ENCODE measurements at places on chromosomes 1 and 21.

GRCh38 chr1:173934440-173934839, 17.3 kb upstream of the SERPINC1 start:
- no peak for DNase-seq

DNA sequence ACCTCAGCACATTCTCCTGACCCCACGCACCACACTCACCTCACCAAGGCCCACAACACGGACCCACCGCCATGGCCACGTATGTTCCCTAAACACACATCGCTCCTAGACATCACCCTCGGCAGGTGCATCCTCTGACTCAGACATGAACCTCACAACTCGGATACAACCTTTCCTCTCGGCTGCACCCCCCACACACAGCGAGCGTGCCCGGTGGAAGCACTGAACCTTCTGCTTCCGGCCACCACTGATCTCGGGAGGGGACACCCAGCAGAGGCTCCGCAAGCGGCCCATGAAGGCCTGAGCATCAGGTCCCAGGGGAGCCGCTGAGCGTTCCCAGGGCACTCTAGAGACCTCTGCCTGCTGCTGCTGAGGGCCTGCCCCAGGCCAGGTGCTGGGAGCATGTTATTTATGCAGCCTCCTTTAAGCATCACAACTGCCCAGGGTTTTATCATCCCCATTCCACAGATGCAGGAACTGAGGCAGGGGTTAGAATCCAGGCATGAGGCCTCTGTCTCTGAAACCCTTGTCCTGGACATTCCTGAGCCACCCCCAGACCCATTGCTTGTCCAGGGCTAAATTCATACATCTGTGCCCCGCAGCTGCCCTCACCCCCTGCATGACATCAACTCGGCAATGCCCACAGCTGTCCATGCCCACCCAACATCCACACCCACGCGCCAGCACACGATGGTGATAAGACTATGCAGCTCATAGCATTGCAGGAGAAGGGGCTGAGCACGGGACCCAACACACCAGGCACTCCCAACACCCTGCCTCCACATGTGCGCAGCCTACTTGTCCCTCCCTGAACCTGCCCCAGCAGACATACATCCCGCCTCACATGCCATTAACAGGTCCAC, 27.0 kb downstream of the SDC3 start:
- DNase-seq: no peak

GRCh38 chr1:154493276-154493675, 8.7 kb upstream of the TDRD10 start:
- no peak for DNase-seq

GRCh38 chr1:11345971-11346715, 73.1 kb downstream of the UBIAD1 start:
- no peak for DNase-seq

GRCh38 chr1:237779356-237779755, 111.4 kb downstream of the ZP4 start:
- DNase-seq: no peak

GRCh38 chr1:109498161-109498801, 4.4 kb downstream of the CYB561D1 start:
- DNase-seq: peak; percentile 54

DNA sequence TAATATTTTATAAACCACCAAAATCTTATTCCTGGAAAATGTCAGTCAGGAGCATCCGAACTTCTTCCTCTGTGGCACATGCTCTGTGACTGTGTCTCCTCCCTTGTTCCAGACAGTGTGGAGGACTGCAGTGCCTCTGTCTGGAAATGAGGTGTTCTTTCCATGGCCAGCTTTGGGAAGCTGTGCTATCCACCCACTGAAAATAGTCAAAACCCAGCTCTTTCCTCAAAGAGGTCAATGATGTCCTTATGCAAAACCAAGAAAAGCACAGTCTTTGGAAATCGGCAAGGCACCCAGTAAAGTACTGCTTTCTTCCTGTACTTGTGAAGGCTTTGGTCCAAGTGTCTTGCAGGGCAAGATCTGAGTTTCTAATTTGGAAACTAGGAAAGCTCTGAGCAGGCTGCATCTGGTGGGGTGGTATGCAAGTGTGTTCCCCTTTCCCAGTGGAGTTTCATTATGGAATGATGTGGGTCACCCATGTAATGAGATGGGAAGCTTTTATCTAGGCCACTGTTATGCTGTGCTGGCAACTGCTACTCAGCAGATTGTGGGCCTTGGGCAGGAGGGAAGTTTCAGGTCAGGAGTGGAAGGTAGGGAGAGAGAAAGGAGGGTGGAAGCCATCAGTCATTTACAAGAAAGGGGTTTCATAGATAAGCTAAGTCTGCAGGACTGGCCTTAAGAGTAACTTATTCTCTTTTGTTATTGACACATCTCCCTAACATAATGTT, 6.0 kb downstream of the KIAA0040 start:
- no peak for DNase-seq

DNA sequence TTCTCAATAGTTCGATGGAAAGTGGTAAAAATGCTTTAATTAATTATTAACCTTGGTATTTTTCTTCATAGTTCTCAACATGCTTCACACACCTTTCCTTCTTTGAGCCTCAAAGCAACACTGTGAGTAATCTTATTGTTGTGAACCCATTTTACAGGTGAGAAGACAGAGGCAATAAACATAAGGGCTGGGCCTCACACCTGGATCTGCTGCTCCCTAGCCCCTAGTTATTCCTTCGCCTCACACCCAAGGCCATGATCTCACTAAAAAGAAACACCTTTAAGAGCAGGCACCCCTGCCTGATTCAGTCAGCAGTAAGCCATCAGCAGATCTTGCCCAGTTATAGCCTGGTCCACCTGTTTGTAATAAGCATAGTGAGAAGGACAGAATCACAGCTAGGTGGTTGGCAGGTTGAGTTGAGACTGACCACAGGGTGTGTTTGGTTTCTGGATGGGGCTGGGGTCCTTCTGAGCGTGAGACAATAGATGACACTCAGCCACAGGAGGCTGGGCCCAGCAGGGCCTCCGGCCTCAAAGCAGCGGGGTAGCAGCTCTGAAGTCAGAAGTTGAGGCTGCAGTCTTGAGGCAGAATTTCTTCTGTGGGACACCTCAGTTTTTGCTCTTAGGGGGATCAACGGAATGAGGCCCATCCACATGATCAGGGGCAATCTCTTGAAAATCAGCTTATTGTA, 203.9 kb downstream of the RHOU start:
- no peak for DNase-seq

GRCh38 chr1:233540816-233541215, 73.1 kb upstream of the KCNK1 start:
- DNase-seq: no peak

- no peak for DNase-seq
Measured at GRCh38 chr1:47482786-47483185, 44.9 kb downstream of the FOXD2 start.

DNA sequence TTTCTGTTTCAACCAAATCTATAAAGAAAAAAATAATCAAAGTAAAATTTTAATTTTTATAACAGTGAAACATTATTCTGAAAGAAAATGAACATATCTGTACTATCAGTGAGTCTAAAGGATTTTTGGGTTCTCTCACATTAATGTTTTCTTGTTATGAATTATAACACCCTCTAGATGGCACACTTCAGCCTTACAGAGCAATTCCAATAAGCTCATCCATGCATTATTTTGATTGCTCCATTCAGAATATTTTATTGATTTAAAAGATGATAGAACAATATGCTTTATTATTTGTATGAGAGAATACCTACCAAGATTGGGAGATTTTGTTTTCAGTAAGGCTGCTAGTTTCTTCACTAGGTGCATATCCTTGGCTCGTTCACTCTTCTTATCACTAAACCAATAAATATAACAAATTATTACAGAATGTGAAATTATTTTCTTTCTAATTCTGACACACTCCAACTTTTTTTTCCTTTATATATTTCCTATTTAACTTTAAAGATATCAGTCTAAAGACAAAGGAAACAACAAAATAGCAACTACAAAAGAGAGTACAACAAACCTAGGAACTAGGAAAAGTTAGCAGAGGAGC, 82.4 kb downstream of the RAB3GAP2 start:
- no peak for DNase-seq

- DNase-seq: no peak
Measured at GRCh38 chr1:88145752-88146151, 538.3 kb upstream of the PKN2 start.

GRCh38 chr1:203136409-203137042, 9.0 kb downstream of the ADORA1 start:
- no peak for DNase-seq

GRCh38 chr1:168151935-168152334, 15.2 kb upstream of the GPR161 start:
- no peak for DNase-seq

DNA sequence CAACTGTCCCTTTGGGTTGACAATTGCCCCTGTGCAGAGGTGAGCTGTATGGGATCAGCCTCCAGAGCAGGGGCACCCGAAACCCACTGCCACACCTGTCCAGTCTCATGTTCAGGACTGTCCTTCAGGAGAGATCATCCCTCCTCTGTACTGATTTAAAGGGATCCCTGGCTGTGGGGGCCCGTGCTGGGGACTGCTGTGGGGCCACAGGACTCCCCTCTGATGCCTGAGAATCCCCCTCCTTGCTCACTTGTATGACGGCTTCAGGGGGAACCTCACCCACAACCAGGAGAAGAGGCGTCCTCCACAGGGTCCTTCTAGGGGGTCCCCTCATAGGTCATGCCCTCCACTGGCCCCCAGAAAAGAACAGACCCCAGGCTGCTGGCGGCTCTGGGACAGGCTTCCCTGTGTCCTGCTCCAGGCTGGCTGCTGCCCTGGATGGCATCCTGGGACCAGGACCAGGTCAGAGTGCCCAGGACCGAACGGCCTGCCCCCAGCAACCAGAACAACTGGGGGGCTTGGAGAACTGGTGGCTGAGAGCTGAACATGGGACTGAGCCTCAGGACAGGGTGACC, 77.5 kb upstream of the ACTRT2 start:
- DNase-seq: no peak

DNA sequence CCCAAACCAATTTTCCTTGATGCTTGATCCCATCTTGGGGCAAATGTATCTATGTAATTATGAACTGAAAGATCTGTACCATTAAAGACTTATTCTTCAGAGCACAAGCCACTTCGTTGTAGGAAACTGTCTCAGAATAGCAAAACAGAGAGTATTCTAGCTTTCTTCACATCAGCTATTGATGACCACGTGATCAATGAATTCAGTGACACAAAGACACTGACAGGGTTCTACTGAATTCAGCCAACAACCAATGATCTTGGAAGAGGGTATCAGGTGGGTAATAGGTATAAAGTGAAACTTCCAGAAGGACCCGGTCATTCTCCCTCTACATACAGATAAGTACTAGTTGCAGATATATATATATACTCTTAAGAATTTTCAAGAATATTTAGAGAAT, 33.8 kb upstream of the SERTAD4 start:
- DNase-seq: no peak

- DNase-seq: no peak
Measured at GRCh38 chr1:209458921-209459320, 124.6 kb upstream of the CAMK1G start.

DNA sequence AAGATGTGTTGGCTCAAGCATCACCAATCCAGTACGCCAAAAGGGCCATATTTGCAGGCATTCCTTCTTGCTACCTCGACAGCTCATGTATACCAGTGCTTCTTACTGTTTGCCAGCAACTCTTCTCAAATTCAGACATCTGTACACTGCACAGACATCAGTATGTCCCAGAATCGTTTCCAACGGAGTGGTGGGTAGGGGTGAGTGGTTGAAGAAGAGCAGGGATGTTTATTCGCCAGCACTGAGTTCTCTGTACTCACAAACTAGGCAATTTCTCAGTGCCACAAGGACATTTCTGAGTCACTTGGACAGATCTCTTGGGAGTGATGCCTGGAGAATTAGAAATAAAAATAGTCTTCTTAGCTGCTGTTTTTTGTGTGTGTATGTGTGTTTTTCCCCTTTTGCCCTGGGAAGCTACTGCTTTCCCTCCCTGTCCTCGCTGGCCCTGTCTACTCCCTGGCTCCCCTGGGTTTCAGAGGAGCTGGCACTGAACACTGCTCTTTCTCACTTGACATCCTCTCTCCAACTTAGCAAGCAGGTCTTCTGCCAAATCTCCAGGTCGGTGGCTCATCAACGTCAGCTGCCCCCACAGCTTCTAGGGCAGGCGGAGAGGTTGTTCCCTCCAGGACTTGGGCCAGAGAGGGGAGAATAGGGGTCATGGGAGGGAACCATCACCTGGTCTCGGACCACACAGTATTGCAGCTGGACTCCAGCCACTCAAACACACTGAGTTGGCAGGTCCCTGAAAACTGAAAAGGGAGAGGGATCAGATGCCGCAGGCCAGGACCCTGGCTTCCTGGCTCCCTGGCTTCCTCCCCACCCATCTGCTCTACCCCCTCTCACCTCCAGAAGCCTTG, 90.5 kb downstream of the NMNAT2 start:
- DNase-seq: no peak

GRCh38 chr1:36534711-36535412, 52.1 kb upstream of the CSF3R start:
- DNase-seq: no peak

- DNase-seq: no peak
Measured at GRCh38 chr1:39872698-39873097, 10.6 kb downstream of the TRIT1 start.

DNA sequence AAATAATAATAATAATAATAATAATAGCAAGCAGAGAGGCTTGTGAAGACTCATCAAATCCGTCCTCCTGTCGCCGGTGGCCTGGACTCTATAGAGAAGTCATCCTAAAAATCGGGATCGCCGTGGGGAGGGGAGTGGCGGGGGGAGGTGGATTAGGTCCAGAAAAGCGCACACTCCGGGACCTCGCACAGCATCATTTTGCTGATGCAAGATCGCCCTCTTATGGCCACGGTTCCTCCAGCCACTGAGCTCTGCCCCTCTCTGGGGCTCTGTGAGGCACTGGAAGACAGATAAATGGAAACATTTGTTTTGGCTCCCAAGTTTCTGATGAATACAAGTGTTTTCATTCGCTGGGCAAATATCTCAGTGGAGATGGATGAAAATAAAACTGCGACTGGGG, 612.0 kb downstream of the MATN1 start:
- peak; percentile 45 for DNase-seq

DNA sequence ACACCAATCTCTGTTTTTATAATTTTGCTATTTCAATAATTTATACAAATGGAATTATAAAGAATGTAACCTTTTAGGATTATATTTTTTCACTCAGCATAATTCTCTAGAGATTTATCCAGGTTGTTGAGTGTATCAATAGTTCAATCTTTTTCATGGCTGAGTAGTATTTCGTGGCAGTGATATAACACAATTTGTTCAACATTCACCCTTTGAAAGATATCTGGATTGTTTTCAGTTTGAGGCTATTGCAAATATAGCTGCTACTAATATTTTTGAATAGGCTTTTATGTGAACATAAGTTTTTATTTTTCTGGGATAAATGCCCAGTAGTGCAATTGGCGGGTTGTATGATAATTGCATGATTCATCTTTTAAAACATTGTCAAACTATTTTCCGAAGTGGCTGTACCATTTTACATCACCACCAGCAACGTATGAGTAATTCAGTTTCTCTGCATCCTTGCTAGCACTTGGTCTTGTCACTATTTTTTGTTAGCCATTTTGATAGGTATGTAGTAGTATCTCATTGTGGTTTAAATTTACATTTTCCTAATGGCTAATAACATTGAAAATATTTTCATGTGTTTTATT, 55.6 kb upstream of the ABCD3 start:
- no peak for DNase-seq

All from activated T-cell treated with anti-CD3 and anti-CD28 coated beads, Interleukin-2, amount 50 U/mL, for 48 hours (primary cell).